ENCODE measurements at places on chromosomes 12 and 14.

DNA sequence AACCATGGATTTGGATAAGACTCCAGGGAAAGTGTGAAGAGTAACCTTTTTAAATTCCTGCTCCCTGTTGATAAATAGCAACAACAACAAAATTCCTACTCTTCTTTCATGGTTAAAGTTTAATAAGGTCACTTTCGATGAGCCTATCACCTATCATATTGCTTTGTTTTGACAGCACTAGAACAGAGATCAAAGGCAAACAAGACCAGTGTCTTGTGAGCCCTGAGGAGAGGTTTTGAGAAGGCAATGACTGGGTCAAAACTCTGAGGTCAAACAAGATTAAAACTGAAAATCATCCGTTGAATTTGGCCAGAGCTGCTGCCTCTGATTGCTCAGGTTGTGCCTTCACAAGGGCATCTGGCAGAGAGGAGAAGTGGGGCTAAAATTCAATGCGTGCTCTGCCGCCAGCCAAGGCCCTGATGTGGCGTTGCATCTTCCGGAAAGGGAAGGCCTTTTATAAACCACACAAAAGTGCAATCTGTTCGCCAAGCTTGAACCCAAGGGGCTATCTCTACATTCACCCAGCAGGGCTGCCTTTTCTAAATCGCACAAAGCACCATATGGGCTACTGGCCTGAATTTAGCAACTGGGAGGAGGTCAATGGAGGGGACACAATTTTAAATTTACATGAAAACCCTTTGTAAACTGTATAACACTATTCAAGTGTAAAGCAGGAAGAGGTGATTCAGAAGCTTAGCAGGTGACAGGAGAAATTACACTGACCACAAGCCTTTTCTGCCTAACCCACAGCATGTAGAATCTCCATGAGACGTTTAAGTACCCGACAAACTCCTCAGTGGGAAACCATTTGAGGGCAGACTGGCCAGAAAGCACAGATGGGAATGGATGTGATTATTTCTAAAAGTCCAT, 140.8 kb downstream of the DAD1 start:
- no peak for DNase-seq

GRCh38 chr12:117789195-117789912, 179.4 kb downstream of the KSR2 start:
- no peak for DNase-seq

DNA sequence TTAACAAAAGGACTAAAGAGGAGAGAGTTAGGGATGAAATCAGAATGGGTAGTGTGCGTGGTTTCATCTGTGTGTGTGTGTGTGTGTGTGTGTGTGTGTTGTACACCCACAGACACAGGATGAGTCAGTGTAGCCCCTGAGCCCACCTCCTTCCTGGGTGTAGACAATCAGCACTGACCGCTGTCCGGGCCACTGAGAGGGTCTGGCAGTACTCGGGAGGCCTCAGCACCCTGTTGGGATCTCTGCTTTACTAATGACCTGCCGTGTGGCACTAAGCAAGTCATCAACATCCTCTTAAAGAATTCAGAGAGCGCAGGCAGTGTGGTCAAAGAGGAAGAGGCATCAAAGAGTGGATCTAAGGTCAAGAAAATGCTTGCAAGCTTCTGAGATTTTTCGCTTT, 112.6 kb downstream of the PRMT8 start:
- no peak for DNase-seq

DNA sequence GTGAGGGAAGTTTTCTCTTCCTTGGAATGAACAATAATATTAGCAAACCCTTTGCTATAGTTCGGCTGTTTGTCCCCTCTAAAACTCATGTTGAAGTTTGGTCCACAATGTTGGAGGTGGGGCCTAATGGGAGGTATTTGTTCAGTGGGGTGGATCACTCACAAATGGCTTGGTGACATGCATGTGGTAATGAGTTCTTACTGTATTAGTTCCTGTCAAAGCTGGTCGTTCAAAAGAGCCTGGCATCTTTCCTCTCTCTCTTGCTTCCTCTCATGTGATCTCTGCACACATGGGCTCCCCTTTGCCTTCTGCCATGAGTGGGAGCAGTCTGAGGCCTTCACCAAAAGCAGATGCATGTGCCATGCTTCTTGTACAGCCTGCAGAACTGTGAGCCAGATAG, 13.1 kb upstream of the PPP4R4 start:
- DNase-seq = no peak

DNA sequence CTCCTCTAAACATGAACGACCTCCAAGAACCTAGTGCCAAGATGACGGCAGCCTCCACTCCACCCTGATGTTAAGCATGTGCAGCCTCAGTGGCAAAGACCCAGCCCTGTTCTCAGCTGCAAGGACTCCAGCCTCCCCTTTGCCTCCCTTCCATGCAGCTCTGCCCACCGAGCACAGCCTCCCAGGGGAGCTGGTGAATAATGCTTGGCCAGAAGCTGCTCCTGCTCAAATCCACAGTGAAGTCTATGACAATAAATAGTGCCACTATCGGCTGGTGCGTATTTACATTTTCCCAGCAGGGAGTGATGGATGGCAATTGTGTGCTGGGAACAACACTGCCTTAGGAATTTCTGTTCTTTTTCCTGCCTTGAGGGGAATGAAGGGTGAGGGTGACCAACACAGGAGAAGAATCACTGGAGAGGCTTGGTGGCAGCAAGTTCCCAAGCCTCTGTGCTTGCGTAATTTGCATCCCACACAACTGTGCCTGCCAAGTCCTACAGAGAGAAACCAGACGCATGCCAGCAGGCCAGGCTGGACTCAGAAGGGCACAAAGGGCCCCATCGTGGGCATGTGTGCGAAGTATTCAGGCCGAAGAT, 29.9 kb upstream of the TC2N start:
- no peak for DNase-seq

GRCh38 chr14:104371917-104372316, 207.6 kb upstream of the C14orf180 start:
- no peak for DNase-seq

DNA sequence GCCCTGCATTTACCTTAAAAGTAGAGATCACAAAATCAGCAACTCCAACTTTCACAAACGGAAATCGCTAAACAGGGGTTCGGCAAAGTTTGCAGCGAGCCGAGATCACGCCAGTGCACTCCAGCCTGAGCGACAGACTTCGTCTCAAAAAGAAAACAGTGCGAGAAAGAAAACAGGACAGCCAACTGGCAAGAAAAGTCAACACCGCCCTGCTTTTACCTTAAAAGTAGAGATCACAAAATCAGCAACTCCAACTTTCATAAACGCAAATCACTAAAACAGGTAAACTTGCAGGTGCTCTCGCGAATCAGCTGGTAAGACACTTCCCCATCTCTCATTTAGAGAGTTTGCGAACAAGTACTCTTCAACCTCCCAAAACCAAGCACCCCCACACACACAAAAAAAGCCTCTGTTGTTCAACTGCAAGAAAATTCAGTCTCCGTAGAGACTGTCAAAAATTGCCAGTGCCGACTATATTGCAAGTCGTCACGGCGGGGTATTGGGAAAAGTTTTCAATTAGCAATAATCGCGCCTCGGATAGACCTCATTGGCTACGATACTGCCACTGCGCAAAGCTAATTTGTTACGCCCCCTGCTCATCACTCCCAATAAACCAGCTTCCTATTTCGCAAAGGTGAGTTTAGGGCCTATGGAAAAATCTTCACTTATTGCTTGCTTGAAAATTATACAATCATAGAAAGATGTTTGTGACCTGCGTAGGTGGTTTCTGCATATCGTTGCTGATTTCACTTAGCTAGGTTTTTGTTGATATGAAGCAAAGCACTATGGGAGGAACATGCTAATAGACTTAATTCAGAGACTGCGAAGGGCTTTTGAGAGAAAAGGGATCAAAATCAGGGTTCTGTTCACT, at the start of gene RNU4-1:
RNU4-1 (minus strand) TSS at position 577 of the 871 bp plus-strand sequence.
- DNase-seq = peak; percentile 40

DNA sequence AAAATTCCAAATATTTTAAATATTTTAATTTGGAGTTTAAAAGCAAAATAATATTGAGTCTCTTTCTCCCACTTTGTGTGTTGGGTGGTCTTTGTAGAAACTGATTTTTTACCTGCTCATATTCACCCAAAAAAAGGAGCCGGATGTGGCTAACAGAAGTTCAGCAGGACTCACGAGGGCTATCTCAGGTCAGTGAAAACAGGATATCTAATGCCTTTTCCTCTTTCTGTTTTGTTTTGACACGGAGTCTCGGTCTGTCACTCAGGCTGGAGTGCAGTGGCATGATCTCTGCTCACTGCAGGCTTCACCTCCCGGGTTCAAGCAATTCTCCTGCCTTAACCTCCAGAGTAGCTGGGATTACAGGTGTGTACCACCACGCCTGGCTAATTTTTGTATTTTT, 30.8 kb downstream of the COA8 start:
- no peak for DNase-seq

DNA sequence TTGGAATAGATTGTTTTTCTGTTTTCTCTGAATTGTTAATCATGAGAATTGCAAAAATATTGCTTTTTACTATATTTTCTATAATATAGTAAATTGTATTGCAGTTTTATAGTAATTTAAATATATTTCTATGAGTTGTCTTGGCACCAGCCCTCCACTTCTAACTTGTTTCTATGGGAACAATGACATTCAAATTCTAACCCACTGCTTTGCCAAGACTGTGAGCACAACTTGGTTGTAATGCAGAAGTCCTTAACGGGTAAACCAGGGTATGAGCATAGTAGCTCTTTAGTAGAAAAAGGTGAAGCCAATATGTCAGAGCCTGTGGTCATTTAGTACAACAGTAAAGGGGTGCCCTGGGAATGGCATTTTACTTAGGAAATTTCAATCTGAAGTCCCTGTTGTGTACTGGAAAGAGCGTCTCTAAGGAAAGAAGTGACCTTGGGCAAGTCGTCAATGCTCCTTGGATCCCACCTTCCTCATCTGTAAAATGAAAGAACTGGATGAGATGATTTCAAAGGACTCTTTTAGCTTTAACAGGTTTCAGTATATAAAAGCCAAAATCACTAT, 283.3 kb downstream of the ATP23 start:
- DNase-seq = no peak

GRCh38 chr12:28811457-28811856, 337.6 kb upstream of the FAR2 start:
- DNase-seq = no peak

GRCh38 chr14:50594577-50595316, 34.8 kb downstream of the ATL1 start:
- DNase-seq = no peak

GRCh38 chr12:106690569-106691305, 83.7 kb upstream of the RIC8B start:
- no peak for DNase-seq

- no peak for DNase-seq
Observed at GRCh38 chr12:29578731-29579130, 81.2 kb upstream of the OVCH1 start.

DNA sequence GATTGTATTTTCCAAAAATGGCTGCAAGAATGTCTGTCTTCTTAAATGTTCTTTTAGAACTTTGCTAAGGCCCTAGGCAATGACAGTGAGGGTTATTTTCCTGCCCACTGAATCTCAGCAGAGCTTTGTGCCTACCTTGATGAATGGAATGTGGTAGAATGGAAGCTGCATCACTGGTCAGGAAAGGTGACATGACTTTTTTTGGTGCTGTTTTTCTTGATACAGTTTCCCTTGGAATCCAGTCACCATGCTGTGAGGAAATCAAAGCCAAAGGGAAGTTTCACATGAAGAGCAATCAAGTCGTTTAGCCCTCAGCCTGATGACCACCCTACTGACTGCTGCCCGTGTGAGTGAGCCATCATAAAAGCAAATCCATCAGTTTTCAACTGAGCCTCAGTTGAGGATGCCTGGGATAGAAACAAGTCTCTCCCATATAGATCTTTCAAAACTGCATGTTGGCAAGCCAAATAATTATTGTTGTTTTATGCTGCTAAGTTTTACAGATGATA, 886.0 kb upstream of the FBXO33 start:
- DNase-seq = no peak

- DNase-seq = no peak
Observed at GRCh38 chr12:62469704-62470103, 3.1 kb downstream of the MON2 start.

DNA sequence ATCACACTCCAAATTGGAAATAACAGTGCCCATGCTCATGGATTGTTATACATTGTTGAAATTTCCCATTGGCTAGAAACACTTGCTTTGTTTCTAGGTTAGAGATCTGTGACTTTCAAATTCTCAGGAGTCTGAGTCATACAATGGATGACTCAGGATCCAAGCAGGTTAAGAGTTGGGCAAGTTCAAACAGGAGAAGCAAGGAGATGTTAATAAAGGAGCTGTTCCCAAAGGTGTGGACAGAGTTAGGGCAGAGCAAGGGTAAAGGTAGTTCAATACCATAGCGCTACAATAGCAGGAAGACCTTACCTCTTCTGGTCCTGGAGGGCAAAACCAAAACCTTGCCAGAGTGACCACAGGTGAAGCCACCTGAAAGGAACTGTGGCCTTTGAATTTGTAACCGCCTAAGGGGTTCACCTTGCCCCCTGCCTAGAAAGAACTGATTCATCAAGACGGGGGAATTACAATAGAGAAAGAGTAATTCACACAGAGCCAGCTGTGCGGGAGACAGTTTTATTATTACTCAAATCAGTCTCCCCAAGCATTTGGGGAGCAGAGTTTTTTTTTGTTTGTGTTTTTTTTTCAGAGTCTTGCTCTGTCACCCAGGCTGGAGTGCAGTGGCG, 4.2 kb upstream of the AMN1 start:
- no peak for DNase-seq

DNA sequence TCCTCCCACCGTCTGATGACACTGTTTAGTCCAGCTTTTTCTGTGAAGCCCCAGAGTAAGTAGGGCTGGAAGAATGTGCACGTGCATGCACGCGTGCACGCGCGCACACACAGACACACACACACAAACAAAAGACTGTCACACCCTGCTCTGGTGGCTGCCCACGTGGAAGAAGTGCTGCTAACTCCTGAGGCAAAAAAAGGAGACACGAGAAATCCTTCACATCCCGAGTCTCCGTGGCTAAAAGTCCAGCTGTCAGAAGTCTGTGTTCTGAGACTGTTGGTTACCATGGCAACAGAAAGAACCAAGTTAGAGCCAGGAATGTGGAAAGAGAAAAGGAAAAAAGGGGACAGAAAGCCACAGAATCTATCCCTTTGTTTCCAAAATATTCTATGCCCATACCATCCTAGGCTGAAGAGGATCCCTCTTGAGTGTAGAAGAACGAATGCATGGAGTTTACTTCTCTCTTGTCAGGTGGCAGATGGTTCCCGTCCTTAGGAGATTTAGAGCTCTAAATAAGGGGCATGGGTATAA, 1.6 kb upstream of the C12orf71 start:
- DNase-seq = no peak

- DNase-seq = no peak
Observed at GRCh38 chr14:99524091-99524661, 43.0 kb downstream of the CCNK start.

GRCh38 chr12:93318720-93319522, 58.8 kb upstream of the NUDT4 start:
- no peak for DNase-seq

GRCh38 chr12:20345866-20346265, 22.5 kb upstream of the PDE3A start:
- no peak for DNase-seq
